Skeletal muscle cell (primary cell): ENCODE measurements at places on chromosomes 16 and 17.

- no peak for DNase-seq
Observed at GRCh38 chr16:50367777-50368409, 895 bp downstream of the BRD7 start.

GRCh38 chr17:35127751-35128514 is 6.5 kb downstream of the FNDC8 start:
- DNase-seq: no peak

- DNase-seq: no peak
Observed at GRCh38 chr16:9286930-9287329, 195.5 kb downstream of the HAPSTR1 start.

DNA sequence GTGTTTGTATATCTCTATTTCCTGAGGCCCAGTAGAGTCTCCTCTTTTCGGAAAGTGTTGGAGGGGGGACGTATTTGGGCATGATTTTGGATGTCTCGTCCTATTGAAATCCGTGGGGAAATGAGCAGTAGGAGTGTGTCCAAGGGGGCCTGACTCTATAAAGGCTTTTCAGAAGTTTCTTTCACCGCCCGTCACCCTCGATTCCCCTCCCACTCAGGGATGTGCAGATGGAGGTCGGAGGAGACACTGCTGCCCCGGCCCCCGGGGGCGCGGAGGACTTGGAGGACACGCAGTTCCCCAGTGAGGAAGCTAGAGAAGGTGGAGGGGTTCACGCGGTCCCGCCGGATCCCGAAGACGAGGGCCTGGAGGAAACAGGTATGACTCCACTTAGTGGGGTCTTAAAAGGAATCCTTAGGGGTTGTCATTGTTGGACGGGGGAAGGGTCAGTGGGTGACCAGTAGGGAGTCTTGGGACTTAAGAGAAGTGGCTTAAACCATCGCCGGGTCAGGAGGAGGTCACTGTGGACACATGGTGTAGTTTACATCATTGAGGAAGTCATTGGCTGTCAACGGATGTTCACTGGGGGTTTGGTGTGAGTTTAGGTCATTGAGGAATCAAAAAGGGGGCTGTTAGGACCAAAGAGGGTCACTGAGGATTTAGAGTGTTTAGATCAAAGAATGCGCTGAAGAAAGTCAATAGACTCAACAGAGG is 424 bp downstream of the MON1B start:
- DNase-seq: no peak

DNA sequence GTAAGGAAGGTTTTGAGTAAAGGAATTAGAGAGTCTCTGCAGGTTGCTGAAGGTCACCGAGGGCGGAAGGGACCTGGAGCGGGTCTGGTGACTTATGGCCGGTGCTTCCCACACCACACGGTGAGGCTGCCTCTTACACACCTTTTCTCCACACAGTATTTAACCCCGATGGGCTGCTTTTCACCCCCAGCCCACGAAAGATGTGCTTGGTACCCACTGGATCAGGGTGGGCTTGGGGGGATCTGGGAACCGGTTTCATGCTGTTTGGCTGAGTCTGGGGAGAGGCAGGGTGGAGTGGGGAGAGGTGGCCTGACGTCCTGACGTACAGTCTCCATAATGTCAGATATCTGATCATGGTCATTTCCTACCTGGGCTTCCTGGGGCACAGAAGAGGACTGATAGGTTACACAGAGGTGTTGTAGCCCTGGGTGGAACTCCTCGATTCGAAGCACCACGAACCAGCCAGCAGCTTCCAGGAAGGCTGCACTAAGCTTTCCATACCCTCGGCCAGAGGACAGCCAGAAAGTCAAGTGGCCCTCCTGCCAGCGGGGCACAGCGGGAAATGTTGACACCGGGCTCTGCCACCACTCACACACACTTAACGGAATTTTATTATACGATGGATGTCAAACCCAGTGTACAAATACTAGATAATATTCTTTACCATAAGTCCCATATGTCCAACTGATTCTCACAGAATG is 34.0 kb downstream of the OR1D5 start:
- no peak for DNase-seq

- no peak for DNase-seq
Observed at GRCh38 chr16:49463529-49463928, 89.9 kb downstream of the C16orf78 start.

GRCh38 chr17:14061666-14062560 is 7.4 kb upstream of the COX10 start:
- peak; percentile 61 for DNase-seq

DNA sequence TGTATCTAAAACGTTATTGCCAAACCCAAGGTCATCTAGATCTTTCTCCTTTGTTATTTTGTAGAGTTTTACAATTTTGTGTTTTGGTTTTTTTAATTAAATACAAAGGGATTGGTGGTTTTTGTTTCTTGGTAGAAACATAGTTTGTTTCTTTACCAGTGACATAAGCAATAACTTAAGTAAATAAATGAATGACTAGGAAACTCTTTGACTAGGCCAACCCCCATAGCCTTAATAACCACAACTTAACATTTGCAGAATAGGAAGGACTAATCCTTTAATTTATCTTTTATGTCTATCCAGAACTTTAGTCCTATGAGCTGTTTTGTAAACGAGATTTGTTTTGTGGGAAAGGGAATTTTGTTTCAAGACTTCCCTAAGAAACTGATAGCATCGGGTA is 162.5 kb downstream of the PRKCA start:
- DNase-seq: no peak

- DNase-seq: no peak
Observed at GRCh38 chr17:77033892-77034404, 106.8 kb upstream of the SEC14L1 start.

- DNase-seq: no peak
Observed at GRCh38 chr16:370979-371514, 709 bp upstream of the MRPL28 start.
